Activated CD4-positive, alpha-beta T cell treated with anti-CD3 and anti-CD28 coated beads, Interleukin-2, amount 50 U/mL, for 4 hours (primary cell): ENCODE measurements at places on chromosomes 11 and 22.

DNA sequence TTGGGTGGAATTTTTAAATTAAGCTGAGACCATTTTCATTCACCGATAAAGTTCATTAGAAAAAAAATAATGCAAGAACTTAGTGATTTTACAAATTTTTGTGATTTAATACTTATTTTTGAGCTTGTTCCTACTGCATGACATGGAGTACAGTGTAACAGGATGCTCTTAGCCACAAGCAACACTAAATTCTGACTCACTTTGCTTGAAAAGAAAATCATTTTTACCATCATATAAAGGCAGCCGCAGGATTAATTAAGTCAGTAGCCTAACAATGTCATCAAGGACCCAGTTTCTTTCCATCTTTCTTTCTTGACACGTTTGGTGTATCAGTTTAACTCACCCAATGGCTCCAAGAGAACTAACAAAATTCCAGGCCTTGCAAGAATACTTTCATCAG lies 540.3 kb upstream of the LUZP2 start:
- no peak for DNase-seq

GRCh38 chr11:13110145-13110544 lies 101.0 kb downstream of the RASSF10 start:
- DNase-seq = no peak

- DNase-seq = no peak
These were observed 16.4 kb upstream of the OR6M1 start for GRCh38 chr11:123822599-123822998.

- peak; percentile 29 for DNase-seq
These were observed 29.8 kb downstream of the SREBF2 start for GRCh38 chr22:41862530-41863266.

- no peak for DNase-seq
These were observed 172.5 kb upstream of the TMEM45B start for GRCh38 chr11:129643031-129643721.
